ENCODE measurements at places on chromosomes 12 and 14.

GRCh38 chr12:12069821-12070548 lies 754 bp upstream of the BCL2L14 start:
- DNase-seq = no peak

DNA sequence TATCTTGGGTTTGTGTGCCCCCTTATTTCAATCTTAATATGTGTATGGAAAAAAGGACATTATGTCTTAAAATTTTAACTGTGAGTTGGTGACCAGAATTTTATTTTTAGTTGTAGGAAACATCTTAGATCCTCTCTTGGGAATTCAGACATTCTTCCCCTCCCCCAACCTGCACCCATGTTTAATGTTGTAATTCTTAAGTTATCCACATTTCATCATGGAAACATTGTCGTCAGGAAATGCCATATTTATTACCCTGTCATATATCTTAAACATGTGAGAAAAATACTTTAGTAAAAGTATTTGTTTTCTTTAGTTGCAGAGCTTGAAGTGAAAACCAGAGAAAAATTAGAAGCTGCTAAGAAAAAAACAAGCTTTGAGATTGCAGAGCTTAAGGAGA lies 30.3 kb downstream of the YEATS4 start:
- DNase-seq = no peak

DNA sequence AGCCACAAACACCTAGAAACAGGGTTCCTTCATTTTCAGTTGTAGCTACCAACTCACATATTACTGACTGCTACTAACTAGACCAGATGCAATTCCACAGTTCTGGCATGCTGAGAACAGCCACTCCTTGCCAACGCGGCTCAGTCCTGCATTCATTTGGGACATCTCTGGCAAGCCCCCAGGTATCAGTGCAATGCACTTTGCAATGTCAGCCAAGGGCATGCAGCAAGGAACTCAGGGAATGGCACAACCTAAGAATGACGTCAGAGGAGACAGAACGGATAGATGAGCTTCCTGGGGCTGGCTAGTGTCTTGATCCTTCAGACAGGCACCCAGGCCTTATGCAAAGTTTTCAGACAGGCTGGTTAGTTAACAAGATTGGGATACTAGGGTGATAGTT lies 29.6 kb downstream of the MAP3K9 start:
- DNase-seq = no peak

DNA sequence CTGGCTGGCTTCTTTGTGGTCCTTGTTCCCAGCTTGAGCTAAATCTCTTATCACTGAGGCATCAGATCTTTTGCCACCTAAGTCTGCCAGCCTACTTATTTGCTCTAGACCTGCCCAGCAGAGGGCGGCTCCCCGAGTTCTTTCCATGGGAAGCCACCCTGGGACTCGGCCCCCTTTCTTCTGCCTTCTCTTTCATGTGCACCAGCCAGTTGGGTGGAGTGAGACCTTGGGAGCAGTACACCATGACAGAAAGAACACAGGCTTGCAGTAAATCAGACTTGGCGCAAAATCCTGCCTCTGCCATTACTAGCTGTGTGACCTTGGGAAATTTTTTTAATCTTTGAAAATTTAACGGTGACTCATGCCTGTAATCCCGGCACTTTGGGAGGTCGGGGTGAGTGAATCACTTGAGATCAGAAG lies 7.4 kb downstream of the SMAGP start:
- no peak for DNase-seq

GRCh38 chr12:6606331-6607131 lies 648 bp downstream of the CHD4 start:
- DNase-seq = peak; percentile 67

DNA sequence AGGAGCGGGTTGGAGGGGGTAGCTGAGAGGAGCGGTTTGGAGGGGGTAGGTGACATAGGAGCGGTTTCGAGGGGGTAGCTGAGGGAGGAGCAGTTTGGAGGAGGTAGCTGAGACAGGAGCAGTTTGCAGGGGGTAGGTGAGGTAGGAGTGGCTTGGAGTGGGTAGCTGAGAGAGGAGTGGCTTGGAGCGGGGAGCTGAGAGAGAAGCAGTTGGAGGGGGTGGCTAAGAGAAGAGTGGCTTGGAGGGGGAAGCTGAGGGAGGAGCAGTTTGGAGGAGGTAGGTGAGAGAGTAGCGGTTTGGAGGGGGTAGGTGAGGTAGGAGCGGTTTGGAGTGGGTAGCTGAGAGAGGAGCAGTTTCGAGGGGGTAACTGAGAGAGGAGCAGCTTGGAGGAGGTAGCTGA lies 152.1 kb downstream of the GLT1D1 start:
- no peak for DNase-seq

- DNase-seq = no peak
Observed at GRCh38 chr12:126156806-126157574, 1091.8 kb downstream of the AACS start.

- no peak for DNase-seq
Observed at GRCh38 chr14:33529787-33530757, 420.8 kb downstream of the EGLN3 start.

DNA sequence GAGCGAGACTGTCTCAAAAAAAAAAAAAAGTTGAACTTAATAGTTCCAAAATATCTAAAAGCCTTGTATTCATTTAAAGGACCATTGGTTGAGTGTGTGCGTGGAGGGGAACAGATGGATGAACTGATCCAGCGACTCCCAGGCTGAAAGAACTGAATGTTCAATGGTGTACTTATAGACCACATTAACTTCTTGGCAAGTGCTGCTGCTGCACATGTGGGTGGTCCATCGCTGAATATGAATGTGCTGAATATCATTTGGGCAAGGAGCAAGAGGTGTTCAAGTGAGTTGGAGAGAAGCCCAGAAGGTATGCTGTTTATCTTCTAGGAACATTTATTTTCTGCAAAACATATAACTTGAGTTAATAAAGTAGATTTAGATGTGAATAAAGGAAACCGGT lies 289.0 kb upstream of the RPL10L start:
- no peak for DNase-seq

DNA sequence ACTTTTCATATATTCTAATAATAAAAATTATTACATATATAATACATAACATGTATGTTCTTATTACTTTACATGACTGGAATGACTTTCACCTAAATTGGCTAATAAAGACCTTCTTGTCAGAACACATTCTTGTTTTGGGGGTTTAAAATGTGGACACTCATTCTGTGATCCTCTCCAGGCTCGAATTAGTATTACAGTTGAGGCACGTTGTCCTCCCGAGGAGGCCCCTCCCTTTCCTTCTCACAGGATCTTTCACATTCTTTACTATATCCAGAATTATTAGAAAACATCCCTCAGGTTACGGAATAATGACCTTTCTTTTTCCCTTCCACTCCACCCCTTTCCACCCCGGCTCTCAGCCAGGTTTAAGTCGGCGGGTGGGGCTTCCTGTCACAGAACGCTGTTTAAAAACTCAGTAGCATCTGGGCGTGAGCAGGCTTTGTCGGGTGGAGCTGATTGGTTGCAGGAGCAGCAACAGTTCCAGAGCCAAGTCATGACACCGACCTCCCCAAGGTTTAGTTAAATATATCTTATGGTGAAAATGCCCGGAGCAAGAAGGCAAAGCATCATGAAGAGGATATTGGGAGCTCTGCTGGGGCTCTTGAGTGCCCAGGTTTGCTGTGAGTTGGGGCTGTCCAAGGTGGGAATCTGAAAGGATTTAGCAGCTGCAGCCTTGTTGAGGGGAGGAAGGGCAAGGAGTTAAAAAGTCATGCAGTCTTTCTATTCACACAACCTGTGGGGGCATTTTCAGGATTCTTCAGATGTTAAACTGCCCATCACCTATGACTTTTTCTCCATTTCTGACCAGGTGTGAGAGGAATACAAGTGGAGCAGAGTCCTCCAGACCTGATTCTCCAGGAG lies 396.7 kb upstream of the OR4E1 start:
- no peak for DNase-seq

GRCh38 chr14:79328863-79329262 lies 882.4 kb downstream of the DIO2 start:
- DNase-seq = no peak

GRCh38 chr14:67908052-67908754 lies 88.6 kb downstream of the RAD51B start:
- no peak for DNase-seq

- DNase-seq = no peak
Observed at GRCh38 chr12:108792361-108793292, 61.3 kb upstream of the CORO1C start.

DNA sequence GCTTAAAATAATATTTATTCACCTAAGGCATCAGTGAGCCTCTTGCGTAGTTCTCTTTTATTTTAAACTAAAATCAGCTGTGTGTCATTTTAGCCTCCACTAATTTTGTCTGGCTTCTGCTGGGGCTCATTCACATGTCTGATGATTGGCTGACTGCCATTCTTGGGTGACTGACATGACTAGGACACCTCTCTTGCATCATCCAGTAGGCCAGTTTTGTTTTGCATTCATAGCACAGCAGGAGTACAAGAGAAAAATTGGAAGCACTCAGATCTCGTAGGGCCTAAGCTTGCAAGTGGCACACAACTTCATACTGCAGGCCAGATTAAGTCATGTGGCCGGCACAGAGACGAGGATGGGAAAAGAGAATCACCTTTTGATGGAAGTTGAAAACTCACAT lies 1226.5 kb downstream of the GALC start:
- DNase-seq = no peak

GRCh38 chr14:77805706-77806105 lies 5.8 kb downstream of the ADCK1 start:
- DNase-seq = no peak

DNA sequence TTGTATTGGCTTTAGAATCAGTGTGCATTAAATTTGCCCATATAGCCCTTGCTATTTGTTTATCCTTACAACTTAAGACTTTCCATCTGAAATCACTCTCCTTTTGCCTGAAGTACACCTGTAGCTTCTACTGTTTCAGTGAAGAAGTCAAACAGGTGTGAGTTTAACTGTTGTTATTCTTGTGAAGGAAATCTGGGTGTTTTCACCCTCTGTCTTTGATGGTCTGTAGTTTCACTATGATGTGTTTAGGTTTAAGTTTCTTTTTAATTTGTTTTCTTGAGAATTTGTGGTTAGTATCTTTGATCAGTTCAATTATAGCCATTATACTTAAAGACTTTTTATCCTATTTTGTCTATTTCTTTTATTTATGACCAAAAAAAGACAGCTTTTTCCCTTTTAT lies 68.9 kb upstream of the BBS10 start:
- DNase-seq = no peak

DNA sequence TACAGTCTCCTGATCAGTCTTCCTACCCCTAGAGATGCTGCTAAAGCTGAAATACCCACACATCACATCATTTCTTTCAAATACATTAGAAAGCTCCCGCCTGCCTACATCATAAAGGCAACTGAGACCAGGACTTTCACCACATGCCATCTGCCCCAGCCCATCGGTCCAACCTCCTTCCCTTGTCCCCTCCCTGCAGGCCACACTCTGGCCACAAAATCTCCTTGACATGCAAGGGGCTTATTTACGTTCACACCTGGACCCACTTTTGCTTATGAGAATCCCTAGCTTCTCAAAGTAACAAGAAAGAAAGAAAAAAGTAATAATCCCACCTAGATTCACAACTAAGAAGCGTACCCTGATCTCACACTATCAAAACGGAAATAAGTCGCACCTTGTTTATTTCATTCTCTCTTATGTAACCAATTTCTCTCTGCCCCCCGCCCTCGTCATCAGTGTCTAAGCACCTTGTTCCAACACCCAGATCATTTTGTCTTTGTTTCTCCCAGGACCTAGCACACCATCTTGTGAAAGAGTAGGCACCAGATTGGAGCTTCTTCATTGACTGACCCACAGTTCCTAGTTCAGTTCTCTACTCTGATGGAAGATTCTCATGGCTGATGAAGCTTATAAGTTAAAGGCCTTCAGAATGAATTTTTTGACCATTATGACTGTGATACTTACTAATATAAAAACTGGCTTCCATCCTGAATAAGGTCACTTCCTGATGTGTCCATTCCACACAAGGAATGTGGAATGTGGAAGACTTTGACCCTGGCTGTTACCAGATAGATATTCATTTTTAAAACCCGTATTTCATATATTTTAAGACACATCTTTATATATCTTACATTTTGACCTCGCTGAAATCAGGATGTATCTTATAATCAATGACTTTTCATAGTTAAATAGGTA lies 7.7 kb downstream of the WSB2 start:
- no peak for DNase-seq

DNA sequence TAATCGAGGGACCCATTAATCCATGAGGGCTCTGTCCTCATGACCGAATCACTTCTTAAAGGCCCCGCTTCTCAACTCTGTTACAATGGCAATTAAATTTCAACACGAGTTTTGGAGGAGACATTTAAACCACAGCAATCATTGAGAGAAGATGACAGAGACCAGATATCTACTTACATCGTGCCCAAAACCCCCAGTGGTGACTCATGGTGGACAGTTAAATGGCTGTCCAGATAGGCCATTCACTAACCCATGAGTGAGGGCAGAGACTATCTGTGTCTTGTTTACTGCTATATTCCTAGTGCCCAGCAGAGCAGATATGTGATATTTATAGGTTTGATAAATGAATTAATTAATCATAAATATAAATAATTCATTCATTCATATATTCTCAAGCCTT lies 20.0 kb upstream of the FLVCR2 start:
- no peak for DNase-seq

DNA sequence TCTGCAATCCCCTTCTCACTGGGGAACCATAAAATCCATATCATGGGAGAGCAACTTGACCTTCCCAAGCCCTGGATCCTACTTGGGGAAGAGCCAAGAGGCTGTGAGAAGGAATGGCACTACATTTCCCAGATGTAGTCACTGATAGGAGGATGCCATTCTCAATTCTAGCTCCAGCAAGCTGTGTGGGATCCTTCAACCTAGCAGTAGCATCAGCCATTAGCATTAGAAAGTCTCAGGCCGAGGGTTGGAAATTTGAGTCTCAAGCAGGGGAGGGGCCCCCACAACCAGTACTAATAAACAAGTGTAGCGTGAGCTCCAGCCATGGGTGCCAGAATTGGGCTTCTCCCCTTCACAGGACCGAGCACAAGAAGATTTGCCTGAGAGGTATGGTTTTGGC lies 84.3 kb upstream of the NELL2 start:
- no peak for DNase-seq

- DNase-seq = no peak
Observed at GRCh38 chr14:33539918-33540357, 410.9 kb downstream of the EGLN3 start.

- no peak for DNase-seq
Observed at GRCh38 chr12:41436076-41436475, 248.0 kb downstream of the PDZRN4 start.

GRCh38 chr12:131917711-131918306 lies 11.3 kb upstream of the PUS1 start:
- DNase-seq = no peak

GRCh38 chr12:103868215-103868614 lies 27.2 kb upstream of the NT5DC3 start:
- no peak for DNase-seq
